SJCRH30 (cell line): ENCODE measurements at places on chromosomes 16 and 17. TPM values are rescaled to one million over a fixed set of nuclear protein-coding genes. Genes with fewer than 3 reads are reported as not detected.

- no peak for DNase-seq
Observed at GRCh38 chr16:19776565-19776964, 58.5 kb downstream of the IQCK start.

- no peak for DNase-seq
Observed at GRCh38 chr16:11128211-11129141, 127.5 kb downstream of the SOCS1 start.

Gene SLFN12
- 16.3 and 19.0 TPM in 2 replicates for total RNA-seq

Gene GRB7
- not detected in 2 replicates for total RNA-seq

DNA sequence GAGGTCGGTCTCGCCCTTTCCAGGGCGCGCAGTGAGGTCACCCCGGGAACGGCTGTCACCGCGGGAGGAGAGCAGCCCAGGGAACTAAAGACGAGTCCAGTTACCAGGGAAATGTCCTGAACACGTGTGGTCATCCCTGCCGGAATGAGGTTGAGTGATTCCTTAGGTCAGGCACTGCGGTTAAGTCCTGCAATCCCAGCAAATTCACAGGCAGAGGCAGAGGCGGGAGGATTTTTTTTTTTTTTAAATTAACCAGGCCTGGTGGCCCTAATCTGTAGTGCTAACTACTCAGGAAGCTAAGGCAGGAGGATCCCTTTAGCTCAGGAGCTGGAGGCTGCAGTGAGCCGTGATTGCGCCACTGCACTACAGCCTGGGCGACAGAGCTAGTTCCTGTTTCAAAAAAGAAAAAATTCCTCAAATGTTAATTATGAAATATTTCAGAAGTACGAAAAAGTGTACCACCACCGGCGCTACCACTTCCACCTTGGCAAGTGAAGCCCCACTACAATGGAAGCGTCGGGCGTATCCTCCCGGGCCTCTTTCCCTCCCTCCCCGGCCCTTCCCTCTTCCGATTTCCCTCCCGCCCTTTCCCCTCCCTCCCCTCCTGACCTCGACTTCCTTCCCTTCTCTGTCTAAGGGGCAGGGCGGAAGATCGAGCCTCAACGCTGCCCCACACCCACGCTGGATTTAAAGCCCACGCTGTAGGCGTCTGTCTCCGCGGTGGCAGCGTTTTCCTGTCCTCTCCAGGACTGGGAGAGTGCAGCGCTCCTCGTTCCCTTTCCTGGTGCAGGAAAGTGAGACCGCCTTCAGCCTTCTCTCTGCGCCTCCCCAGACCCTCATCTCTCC, 27.3 kb downstream of the SLFN11 start:
- DNase-seq, result peak; percentile 19

Gene VTN
- 0.08 and 0.16 TPM in 2 replicates for total RNA-seq

DNA sequence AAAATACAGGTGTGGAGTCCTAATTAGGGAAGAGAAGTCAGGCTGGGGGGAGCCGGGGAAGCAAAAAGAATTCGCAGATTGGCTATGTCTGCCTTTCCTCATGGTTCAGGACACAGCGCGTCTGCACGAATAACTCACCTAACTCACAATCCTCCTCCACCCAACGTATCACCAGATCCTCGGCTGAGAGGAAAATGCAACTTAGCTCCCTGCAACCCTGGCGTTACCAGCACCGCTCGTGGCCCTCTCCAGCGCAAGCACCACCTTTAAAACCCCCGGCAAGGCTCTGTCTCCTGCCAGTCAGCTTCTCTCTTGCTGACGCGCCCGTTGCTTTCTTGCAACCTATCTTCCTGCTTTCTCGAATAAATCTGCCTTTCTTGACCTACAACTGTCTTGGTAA, 49.8 kb upstream of the METRNL start:
- DNase-seq, result no peak

DNA sequence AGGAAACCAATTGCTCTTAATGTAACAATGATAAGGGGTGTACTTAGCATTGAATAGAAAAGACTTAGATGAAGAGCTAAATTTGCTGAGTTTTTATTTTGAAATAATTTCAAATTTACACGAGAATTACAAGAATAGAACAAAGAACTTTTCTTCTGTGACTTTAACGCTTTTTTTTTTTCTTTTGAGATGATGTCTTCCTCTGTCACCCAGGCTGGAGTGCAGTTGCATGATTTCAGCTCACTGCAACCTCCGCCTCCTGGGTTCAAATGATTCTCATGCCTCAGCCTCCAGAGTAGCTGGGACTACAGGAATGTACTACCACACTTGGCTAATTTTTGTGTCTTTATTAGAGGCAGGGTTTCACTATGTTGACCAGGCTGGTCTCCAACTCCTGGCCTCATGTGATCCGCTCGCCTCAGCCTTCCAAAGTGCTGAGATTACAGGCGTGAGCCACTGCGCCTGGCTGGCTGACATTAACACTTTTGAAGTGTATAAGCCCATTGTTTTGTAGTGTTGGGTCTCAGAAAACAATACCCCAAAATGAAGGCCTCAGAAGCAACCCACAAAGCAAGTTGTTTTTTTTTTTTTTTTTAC, 2.1 kb downstream of the TEN1 start:
- DNase-seq, result no peak

Gene KRTAP2-1
- not detected in 2 replicates for total RNA-seq

DNA sequence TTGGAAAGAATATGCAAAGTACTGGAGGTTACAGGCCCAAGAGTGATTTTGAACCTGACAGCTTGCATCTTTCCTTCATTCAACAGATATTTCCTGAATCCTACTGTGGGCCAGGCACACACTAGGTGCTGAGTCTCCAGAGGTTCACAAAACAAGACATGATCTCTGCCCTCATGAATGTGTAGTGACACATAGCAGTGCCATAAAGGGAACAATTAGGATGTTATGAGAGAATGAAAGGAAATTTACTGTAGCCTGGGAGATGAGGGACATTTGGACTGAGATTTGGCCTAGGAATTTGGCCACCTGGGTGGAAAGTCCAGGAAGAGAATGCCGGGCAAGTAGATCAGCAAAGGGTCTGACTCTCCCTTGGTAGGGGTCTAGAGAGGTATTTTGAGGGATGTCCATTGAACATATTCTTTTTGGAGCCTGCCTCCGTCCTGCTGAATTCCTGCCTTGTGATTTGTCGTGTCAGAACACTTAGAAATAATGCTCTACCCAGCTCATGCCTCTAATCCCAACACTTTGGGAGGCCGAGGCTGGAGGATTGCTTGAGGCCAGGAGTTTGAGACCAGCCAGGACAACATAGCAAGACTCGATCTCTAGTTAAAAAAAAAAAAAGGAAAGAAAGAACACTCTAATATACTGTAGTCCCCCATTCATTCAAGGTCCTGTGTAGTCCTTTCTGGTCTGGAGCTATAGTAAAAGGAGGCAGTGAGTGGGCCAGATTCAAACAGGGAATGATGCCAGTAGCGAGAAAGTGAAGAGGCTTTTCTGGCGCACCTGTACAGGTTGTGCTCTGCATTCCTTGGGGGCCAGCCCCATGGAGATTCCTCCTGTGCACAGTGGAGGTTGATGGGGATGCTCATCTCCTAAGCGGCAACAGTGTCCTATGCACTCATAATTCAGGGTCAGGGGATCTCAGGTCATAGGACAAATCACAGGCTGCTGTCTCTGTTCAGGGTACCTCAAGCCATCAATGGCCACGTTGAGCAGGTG, 90.6 kb upstream of the CLEC18A start:
- no peak for DNase-seq

Gene NFATC3
- 52.7 and 53.9 TPM in 2 replicates for total RNA-seq

GRCh38 chr16:68274441-68274840, 10.1 kb downstream of the SLC7A6 start:
- no peak for DNase-seq

Gene CRYBA1
- not detected in 2 replicates for total RNA-seq

- no peak for DNase-seq
Observed at GRCh38 chr16:2250652-2251295, 613 bp downstream of the ECI1 start.

DNA sequence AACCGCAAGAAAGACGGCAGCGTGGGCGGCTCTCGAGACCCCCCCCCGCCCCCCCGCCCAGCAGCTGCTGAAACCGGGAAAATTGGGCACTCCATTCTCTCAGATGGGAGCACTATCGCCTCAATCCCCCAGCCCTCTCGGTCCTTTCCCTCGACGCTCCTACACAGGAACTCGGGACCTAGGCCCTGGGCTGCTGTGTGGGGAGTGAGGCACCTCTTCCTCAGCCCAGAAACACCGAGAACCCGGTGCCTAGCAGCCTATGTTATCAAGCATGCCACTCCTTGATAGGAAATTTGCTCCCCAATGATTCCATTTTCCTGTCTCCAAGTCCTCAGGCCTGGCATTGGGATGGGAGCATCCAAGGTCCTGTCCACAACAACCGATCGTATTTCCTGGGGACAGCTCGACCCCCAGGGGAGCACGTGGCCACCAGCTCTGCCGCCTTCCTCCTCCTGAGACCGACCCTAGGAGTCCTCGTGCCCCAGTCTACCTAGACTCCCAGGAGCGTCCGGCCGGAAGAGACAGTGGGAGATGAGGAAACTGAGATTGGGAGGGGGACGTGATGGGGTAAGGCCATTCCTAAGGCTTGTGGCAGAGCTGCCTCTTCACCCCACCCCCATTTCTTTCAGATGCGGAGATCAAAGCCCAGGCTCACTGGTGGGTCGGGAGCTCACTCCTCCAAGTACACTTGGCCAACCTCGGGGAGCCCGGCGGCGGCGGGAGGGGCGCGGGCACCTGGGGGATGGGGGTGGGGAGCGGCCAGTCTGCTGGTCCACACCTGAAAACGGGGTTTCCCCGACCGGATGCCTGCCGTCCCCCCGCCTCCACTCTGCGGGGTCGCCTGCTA, 17.5 kb upstream of the CBX8 start:
- DNase-seq, result no peak

Gene ATP2C2
- 5.1 and 6.2 TPM in 2 replicates for total RNA-seq

Gene RNF227
- 6.6 and 7.1 TPM in 2 replicates for total RNA-seq

Gene CCDC144A
- 0.96 and 1.5 TPM in 2 replicates for total RNA-seq

GRCh38 chr17:10229181-10229580, 30.8 kb upstream of the GAS7 start:
- no peak for DNase-seq

Gene CDH8
- total RNA-seq, result not detected in 2 replicates

DNA sequence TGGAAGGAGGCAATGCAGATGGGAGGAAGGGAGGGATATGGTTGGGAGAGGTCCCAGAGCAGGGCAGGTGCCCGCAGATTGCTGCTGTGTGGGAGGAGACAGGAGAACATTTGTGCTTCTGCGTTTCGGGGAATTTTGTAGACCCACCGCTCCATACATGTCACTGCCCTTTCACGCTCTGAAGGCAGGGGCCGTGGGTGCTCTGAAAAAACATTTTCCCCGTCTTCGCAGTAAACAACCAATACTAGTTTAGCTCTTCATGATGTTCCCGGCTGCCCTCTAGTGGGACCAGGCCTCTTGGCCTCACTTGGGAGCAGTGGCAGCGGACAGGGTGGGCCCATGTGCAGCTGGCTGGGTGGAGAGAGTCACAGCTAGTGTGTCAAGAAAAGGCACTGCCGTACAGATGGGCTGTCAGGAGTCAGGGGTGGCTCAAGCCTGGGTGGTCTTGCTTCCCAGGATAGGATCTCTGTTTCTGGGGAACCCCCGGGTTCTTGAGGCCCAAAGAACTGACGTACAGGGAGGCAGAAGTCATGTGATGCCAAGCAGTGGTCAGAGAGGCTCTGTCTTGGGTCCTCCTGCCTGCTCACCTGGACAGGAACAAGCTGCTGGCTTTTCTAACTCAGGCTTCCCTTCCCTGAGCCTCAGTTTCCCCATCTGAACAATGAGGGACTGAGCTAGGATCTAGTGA, 46.5 kb upstream of the CPNE2 start:
- DNase-seq, result peak; percentile 81

Gene TEKT1
- total RNA-seq, result not detected in 2 replicates

GRCh38 chr17:79269620-79270019, 195.0 kb downstream of the ENGASE start:
- no peak for DNase-seq
